DMS79 treated with DMSO at 0.1 percent for 48 hours (cell line): ENCODE measurements at places on chromosomes 5 and 9.

GRCh38 chr9:130660326-130660682, 4.1 kb upstream of the PRDM12 start:
- DNase-seq: no peak

- no peak for DNase-seq
Measured at GRCh38 chr5:112492291-112492690, 73.2 kb upstream of the EPB41L4A start.

DNA sequence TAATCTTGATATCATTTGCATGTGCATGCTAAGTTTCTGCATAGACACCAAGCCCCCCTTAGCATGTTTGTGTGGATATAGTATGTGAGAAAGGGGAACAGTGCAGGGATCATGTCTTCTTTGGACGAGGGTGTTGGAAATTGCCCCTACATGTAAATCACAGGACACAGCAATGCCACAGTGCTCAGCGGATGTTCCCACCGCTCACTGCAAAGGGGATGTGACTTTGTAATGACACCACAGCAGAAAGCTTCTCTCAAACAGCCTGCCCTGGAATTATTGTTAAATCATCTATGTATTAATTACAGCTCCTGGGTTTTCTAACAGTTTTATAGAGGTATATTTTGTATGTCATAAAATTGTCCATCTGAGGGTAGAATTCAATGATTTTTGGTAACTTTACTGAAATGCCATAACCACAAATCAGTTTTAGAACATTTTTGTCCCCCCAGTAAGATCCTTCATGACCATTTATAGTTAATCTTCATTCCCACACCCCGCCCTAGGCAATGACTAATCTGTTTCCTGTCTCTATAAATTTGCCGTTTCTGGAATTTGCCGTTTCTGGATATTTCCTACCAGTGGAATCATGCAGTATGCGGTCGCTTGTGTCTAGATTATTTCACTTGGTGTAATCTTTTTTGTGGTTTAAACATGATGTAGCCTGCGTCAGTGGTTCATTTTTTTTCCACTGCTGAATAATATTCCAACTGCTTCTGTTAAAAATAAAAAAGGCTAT, 648.5 kb upstream of the WWC1 start:
- DNase-seq: no peak

- DNase-seq: no peak
Measured at GRCh38 chr9:125601961-125602360, 105.0 kb downstream of the MAPKAP1 start.

GRCh38 chr5:168348084-168348414, 56.6 kb downstream of the WWC1 start:
- DNase-seq: no peak

GRCh38 chr9:134365791-134366222, 39.6 kb downstream of the RXRA start:
- DNase-seq: peak; percentile 90

GRCh38 chr5:126366199-126366560, 57.0 kb upstream of the GRAMD2B start:
- DNase-seq: no peak

- no peak for DNase-seq
Measured at GRCh38 chr5:145295236-145295835, 539.8 kb downstream of the PRELID2 start.

DNA sequence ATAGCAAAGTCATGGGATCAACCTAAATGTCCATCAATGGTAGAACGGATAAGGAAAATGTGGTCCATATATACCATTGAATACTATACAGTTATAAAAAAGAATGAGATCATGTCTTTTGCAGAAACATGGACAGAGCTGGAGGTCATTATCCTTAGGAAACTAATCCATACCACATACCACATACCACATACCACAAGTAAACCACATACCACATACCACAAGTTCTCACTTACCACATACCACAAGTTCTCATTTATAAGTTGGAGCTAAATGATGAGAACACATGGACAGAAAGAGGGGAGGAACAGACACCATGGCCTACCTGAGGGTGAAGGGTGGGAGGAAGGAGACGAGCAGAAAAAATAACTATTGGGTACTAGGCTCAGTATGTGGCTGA, 154.6 kb upstream of the GHR start:
- no peak for DNase-seq

DNA sequence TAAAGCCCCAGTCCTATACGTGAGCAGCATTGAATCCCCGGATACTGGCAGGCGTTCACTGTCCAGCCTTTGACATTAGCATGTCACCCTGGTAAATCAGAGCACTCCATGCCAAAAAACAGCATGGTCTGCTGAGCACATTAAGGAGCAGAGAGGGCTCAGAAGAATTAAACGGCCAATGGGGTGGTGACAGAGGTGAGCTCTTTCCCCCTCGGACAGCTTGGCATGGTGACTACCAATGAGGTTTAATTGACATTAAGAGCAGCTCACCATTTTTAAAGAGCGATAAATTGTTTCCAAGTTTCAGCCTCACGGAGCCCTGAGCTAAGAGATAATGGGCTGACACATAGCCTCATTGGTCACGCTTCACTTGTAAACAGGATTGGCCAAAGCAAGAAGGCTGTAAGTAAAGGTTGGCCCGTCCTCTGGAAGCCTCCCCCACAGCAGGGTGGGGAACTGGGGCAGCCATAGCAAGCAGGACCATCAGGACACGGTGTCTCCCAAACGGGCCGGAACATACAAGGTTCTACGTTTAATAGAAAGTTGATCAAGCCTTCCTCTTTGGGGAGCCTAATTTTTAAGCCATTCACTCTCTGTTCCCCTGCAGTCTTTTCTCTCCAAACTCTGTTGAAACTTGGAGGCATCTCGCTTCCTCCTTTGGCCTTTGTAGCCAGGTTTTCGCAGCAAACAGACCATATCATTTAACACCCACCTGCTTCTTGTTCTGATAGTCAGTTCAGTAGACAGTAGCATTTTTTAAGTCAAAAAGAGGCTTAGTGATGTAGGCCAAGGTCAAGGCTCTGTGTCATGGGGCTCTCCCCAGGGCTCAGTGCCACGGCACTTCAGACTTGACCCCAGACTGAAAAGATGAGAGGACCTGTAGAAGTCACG, 25.9 kb downstream of the QRFP start:
- peak; percentile 95 for DNase-seq

- no peak for DNase-seq
Measured at GRCh38 chr5:134649163-134649835, 714 bp downstream of the SEC24A start.

GRCh38 chr9:110241260-110241857, 14.9 kb downstream of the TXN start:
- DNase-seq: no peak
